Right forelimb (tissue), 1 donor: ENCODE measurements at places on chromosomes 7 and 10.

GRCh38 chr7:70680306-70680705 is 451.6 kb upstream of the GALNT17 start:
- DNase-seq: no peak

DNA sequence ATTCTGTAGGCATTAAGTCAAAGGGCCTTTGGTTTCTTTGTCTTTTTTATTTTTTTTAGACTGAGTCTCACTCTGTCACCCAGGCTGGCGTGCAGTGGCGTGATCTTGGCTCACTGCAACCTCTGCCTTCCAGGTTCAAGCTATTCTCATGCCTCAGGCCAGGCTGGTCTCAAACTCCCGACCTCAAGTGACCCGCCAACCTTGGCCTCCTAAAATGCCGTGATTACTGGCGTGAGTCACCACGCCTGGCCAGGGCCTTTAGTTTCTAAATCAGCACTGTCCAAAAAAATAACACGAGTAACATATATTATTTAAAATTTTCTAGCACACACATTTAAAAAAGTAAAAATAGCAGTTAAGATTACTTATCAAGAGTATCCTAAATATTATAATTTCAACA is 11.1 kb upstream of the ACSL5 start:
- no peak for DNase-seq

DNA sequence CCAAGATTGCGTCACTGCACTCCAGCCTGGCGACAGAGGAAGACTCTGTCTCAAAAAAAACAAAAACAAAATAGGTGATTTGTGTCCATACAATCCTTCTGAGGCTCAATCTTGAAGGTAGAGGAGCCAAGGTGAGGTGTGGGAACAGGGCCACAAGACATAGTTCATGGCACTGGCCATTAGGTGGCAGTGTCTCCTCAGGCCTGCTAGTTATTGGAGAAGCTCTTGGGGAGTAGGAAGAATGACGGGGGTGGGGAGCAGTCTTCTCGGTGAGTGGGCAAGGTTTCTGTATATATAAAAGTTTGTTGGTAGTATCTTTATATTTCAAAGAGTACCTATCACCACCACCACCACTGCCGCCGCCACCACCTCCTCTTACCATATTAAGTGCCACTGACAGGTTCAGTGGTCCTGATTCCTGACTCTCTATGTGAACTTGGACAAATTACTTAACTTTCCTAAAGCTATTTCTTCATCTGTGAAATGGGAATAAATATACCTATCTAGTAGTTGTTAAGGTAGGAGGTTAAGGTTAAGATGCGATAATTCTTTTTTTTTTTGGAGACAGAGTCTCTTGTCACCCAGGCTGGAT is 24.0 kb downstream of the CCSER2 start:
- no peak for DNase-seq

- DNase-seq: peak; percentile 65
These were observed 29.7 kb upstream of the GTF2I start for GRCh38 chr7:74627661-74628411.

- DNase-seq: peak; percentile 78
These were observed 2.3 kb upstream of the NRP1 start for GRCh38 chr10:33336582-33337325.

- no peak for DNase-seq
These were observed 11.4 kb downstream of the PWWP2B start for GRCh38 chr10:132408367-132408781.

- DNase-seq: no peak
These were observed 421.4 kb downstream of the PLXDC2 start for GRCh38 chr10:20237586-20237985.

DNA sequence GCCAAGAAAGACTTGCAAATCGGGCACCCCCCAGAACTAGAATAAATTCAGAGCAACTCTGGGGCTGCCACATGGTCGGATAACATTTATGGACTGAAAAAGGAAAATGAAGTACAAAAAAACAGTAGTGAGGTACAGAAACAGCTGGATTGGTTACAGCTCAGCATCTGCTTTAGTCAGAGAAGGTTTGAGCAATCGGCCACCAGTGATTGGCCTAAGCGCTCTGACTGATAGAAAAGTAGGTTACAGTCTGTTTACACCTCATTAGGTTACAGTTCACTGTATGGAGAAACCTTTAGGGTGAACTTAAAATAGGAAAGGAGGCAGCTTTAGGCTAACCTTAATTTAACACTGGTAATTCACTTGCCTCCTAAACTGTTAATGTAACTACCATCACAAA is 102.0 kb upstream of the DKK1 start:
- no peak for DNase-seq
